ENCODE measurements at places on chromosomes 3 and 15.

DNA sequence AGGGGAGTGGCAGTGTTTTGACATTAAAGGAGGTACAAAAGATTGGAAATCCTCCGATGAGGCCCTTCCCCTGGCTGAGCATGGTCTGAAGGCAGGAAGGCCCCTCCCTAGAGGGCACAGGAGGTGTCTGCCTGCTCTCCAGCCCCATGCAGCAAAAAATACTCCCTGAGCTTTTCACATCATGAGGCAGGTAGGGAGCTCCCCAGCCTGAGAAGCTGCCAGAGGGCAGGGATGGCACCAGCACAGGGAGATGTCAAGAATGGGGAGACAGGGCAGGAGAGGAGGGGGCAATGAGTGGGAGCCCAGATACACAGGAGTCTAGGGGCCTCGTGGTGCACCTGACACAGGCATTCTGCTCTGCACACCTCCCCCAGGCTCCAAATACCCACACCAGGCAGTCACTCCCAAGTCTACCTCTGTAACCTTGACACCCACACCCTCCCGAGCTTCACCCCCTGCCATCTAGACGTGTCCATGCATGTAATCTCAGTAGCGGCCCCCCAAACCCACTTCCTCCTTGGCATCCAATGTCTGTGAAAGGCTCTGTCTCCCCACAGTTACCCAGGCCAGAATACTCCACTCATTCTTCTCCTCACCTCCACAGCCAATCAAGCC, 22.9 kb downstream of the GRAMD2A start:
- no peak for DNase-seq

- DNase-seq = no peak
These were observed 103.1 kb upstream of the CCNL1 start for GRCh38 chr3:157263027-157263426.

DNA sequence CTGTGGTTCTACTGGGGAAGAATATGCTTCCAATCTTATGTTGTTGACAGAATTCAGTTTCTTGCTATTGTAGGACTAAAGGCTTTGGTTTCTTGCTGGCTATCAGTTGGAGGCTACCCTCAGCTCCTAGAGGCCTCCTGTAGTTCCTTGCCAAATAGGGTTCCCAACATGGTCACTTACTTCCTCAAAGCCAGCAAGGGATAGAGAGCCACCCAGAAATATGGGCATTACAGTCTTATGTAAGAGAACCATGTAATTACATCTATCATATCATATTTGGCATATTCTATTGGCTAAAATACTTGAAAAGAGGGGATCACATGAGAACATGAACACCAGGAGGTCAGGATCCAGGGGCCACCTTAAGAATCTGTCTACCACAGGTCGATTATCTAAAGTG, 6.2 kb upstream of the COX17 start:
- no peak for DNase-seq

DNA sequence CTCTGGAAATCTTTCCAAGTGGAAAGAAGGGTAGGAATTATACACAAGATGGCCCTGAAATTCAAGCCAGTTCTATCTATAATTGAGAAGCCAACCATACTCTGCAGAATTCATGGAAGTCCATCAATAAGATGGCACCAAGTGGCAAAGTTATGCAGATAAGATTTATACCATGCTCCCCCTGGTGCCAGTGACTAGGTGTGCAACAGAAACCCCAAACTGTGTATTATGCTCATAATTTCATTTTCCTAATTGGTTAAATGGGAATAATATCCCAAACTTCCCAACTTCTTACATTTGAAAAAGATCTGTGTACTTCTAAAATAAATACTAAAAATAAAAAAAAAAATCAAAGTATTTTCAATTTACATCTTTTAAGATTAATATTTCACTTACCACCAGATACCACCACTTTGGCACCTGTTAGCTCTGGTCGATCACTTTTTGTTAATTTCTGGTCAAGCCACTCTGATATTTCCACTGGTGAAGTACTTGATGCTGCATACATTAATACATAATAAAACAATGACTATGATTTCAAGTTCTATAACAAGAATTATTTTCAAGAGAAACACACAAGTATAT, 25.9 kb downstream of the ETFA start:
- DNase-seq = no peak

DNA sequence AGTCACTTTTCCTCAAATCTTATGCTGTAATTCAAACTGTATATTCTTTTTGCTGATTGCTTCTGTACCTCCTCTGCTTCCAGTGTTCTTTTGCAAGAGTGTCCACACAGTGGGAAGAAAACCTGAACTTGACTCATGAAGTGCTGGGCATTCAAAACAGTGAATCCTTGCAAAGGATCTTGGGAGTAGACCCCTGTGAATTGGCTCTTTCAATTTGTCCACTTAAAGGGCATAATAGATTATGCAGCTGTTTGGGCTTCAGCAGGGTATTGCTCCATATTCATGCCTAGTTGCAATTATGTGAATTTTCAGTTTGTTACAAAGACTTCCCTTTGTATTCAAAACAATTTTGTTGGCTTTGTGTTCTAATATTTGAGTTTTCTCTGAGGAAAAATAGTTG, 11.4 kb downstream of the ZFAND6 start:
- DNase-seq = no peak

DNA sequence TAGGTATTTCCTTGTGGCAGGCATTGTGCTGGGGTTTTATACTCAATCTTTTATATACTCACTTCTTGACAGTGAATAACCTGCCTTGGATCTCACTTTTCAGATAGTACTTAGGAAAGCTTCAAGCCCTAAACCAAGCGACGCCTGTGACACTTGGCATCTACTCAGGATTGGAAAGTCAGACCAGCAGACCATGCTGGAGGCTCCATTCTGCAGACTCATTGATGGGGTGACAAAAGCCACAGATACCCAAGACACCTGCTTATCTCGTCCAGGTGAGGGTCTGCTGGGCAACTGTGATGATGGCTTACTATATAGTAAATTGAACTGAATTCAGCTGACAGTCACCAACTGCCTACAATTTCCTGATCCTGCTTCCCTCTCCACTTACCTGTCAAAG, 79.4 kb upstream of the MRPS22 start:
- DNase-seq = no peak

DNA sequence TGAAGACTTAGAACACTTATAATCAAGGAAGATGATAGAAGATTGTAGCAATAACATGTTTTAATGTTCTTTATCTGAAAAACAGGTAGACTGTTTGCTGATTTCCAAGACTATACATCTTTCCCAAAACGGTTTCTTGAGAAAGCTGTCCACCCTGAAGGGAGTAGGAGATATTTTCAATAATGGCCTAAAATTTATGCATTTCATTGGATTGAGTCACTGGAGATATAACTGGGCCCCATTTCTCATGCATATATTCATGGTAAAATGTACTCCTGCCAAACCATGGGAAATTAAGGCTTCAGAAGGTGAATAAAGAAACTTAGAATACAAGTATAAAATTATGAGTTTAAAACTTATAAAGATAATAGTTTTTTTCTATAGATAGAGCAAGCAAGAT, 143.9 kb downstream of the LSAMP start:
- no peak for DNase-seq

GRCh38 chr3:178761024-178761423, 224.8 kb downstream of the KCNMB2 start:
- no peak for DNase-seq

GRCh38 chr3:33717616-33717865, 513 bp downstream of the CLASP2 start:
- DNase-seq = no peak

DNA sequence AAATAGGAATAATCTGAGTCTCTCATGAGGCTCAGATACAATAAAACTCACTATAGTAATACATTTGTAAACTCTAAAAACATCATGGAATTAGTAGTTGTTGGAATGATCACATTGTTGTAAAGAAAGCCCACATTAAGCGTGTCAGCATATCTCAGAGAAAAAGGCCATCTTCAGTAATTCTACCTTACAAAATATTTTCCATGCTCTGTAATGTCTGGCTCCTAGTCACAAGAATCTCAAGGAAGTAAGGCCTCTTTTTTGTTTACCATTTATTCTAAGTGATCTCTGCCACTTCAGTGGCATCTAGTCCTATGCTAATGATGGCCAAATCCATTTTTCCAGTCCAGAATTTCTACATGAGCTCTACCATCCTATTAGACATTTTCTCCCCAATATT, 240.2 kb upstream of the ZNF717 start:
- no peak for DNase-seq

- peak; percentile 80 for DNase-seq
These were observed 41.0 kb downstream of the FLNB start for GRCh38 chr3:58049143-58049785.

DNA sequence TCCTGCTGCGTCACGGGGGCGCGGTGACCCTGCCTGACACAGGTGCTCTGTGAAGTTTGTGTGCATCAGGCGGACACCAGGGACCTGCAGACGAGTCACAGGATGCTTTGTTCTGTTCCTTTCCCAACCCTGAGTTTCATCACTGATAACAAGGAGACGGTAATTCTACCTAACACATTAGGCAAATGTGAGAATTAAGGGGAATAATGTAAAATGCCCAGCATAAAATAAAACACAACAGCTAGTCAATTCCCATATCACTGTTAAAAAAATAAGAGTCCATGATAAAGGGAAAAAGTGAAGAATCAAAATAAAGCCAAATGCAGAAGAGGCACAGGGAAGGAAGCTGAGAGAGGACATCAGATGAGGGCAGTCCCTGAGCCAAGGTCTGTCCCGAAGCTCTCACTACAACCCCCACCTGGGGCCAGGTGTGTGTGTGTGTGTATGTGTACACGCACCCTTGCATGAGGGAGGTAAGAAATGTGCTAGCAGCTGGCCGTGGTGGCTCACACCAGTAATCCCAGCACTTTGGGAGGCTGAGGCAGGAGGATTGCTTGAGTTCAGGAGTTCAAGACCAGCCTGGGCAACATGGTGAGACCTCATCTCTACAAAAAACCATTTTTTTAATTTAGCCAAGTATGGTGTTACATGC, 27.5 kb downstream of the PLA2G4D start:
- DNase-seq = no peak

DNA sequence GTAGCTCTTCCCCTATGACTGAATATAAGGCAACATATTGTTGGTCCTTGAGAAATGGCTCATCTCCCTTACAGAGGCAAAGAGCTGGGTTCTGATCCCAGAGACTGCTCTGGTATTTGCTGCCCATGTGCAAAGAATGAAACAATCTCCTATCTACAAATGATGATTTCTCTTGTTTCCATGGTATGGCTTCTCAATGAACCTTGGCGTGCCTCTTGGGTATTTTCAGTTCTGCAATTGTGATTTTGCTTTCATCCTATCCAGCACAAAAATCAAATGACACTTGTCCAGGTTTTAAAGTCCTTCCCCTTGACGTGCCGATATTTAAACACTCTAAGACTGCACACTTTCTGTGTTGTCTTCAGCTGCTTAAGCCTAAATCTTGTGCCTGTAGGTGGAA, 109.8 kb upstream of the NR2F2 start:
- DNase-seq = no peak

DNA sequence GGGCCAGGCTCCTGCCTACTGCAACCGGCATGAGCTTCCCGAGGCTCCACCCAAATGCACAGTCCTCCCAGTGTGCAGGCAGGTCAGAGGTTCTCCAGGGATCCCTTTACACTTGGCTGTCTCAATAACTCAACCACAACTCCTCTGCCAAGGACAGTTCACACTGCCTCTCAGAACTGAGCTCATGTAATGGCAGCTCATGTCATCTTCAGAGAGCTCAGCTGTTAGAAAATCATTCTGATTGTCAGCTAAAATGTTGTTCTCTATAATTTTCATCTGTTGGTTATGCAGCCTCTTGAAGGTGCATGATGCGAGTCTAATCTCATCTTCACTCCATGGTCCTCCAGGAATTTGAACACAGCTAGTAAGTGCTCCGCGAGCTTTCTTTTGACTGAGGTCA, 76.7 kb downstream of the SST start:
- no peak for DNase-seq

- no peak for DNase-seq
These were observed 29.9 kb upstream of the IL16 start for GRCh38 chr15:81166636-81167305.

DNA sequence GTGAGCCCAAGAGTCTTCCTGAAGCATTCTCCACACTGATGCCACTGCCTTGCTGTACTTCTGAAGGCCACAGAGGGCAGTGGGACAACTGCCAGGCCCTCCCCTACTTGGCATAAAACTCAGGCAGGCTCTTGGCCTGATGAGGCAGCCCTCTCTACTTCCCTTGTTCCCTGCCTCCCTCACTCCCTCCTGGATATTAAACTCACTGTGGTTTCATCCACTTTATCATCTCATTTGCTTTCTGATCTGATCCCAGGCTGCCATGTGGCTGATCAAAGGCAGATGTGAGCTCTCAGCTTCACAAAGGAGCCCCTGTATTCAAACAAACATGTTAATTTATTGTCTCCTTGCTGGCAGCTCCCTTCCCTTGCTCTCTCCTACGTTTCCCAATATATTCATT, 533.5 kb downstream of the IGSF11 start:
- DNase-seq = peak; percentile 1

DNA sequence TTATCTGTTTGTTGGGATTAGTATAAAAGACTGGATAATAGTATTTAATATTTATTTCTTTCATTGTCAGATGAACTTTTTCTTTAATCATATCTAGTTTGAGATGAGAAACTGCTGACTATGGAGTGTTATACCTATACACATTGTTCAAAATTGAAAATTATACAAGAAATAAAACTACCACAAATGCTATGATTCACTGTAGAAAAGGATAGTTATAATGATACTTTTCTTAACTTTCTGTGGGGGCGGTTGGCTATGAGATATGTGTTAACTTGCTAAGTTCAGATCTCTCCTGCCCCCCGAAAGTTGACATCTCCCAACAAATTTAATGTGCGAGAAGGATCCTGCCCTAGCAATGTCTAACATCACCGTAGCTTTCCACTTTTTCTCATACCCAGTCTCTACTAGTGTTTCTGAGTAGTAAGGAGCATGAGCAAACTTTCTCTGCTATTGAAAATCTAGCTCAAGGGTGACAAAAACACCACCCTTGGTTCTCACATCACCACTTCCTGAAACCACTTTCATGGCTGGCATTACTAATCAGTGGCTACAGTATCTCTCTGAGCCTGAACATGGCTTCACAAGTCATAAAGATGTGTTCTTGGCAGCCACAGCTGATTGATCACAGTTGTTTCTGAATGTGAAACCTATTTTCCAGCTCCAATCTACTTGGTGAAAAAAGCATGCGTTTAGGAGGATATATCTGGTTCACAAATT, 15.8 kb upstream of the SAMMSON start:
- DNase-seq = no peak

GRCh38 chr3:51388286-51389029, 2.6 kb upstream of the RBM15B start:
- peak; percentile 88 for DNase-seq

All from LNCaP clone FGC (cell line).